ENCODE measurements at places on chromosomes 3 and 15.

DNA sequence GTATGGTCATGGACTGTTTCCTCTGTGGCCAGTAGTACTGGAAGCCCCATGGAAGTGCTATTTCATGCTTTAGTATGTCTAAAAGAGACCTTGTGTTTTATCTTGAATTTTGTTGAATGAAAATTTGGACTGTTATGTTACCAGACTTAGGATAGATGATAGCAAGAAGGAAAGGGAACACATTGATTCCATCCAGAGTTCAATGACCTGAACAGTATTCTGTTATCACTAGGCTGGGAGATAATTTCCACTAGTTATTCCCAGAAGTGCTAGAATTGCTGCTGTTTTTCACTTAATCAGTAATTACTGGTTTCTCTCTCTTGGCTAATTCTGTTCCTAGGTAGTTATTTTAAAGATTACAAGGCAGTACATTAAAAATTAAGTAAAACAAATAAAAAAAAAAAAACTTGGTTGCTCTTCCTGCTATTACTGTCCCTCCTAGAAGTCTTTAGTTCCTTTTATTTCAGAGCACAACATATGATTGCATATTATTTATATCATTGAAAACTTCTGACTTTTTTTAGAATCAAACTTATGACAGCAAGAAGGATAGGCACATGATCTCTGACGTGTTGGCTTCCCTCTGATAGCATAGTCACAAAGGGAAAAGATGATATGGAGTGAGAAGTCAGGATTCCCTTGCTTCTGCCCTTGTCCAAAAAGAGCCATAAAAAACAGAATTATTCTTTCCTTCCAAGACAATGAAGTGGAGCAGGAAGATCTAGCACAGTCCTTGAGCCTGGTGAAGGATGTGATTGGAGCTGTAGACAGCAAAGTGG lies 72.2 kb downstream of the KLHL25 start:
- DNase-seq: no peak

- no peak for DNase-seq
These were observed 27.5 kb upstream of the TGM5 start for GRCh38 chr15:43294091-43294706.

DNA sequence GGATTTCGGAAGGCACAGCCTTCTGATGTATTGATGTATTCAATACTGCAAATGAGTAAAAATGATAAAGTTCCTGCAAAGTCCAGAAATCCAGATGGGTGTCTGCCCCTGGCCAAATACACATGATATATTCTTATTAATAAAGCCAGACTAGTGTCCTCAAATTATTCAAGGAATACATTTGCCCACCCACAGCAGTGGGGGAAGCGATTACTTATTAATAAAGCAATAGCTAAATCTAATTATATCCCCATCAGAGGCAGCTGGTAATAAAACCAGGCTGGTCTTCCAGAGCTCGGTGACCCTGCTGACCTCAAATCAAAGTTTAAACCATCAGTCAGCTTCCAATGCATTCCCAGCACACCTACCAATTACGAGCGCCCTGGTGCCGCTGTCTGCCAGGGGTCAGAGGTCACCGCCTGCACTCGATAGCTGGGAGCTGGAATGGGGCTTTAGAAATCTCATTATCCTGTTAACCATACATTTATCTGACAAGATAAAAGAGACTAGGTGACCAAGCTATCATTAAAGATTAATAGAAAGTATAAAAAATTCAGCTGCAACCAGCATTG lies 330.3 kb downstream of the UACA start:
- peak; percentile 14 for DNase-seq

- DNase-seq: no peak
These were observed 106.3 kb downstream of the PLD1 start for GRCh38 chr3:171704002-171704401.

DNA sequence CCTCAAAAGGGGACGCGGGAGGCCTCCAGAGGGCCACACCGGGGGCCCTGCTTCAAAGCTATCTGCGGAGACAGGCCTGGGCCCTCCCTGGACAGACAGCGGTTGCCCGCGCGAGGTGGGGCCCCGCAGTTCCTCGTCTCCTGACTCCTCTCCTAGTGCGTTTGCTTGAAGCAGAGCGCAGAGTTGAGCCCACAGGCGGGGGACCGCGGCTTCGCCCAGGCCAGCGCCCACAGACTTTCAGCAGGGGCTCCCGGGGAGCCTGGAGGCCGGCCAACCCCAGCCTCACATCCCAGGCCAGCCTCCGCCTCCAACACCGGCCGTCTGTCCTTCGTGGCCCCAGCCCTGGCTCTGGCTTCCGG lies 540 bp upstream of the ADAMTS7 start:
- no peak for DNase-seq
